ENCODE measurements at places on chromosomes 11 and 22.

DNA sequence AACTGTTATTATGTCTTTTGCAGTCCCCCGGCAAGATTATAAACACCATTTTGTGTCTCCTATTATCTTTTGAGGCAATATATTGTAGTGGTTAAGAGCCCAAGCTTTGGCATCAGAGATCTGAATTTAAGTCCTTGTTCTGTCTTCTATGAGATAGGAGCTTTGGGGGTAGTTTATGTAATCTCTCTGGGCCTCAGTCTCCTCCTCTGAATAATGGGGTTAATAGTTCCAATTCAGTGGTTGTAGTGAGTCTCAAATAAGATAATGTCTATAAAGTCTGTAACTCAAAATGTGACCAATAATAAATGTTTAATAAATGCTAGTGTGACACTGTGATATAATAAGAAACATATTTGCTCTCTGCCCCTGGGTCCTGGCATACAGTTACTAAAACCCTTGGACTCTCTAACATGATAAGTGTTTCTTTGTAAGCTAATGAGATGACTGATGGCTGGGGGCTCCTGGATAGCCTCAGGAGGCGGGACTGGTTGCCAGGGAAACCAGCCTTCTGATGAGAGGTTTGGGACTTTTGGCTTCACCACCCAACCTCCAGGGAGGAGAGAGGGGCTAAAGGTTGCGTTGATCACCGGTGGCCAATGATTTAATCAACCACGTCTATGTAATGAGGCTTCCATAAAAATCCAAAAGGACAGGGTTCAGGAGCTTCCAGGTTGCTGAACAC is 183.4 kb upstream of the MTMR2 start:
- no peak for DNase-seq

GRCh38 chr11:115739878-115740277 is 235.7 kb upstream of the CADM1 start:
- no peak for DNase-seq

DNA sequence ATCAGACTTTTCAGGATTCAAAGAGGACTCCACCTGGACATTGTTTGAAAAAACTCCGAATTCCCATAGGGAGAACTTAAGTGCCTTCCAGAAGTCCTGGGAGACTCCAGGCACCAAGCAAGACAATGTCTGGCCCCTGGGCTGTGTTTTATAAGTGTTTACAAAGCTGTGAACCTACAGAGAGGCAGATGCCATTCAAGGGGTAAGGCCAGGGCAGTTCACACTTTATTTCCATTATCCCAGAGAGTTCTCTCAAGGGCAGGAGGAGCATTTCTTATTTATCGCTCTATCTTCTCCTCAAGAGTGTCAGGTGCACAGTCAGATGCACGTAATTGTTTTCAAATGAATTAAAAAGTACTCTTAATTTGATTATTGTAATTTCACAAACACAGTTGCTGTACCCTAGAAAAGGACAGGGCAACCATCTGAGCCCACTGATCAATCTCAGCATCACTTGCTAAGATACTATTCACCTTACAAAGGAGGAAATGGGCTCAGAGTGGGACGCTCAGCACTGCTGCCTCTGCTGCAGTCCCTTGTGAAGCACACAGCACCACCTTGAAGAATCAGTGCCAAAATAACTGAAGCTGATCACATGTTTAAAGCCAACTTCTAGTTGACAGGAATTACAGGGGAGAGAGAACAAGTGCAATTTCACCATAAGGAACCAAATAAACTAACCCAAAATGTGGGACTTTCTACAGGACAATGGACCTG is 35.0 kb downstream of the RASSF10 start:
- DNase-seq: no peak

DNA sequence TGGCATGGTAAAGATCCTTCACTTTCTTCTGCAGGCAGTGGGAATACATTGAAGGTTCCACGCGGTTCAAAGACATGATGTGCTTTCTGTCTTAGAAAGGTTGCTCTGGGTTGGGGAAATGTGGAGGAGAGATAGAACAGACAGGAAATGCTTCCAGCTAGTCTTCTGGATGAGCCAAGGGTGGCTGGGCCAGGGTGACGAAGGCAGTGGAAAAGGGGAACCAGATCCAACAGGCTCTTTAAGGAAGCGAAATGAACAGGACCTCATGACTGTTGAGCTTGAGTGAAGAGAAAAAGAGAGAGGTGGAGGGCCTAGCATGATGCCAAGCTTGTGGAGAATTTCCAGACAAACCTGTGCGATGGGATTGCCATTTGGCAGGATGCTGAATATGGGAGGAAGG is 56.4 kb upstream of the LMO1 start:
- DNase-seq: no peak

Measured in ascending aorta (tissue), 2 donors.